Glomerular endothelial cell (primary cell): ENCODE measurements at places on chromosomes 11 and 22.

DNA sequence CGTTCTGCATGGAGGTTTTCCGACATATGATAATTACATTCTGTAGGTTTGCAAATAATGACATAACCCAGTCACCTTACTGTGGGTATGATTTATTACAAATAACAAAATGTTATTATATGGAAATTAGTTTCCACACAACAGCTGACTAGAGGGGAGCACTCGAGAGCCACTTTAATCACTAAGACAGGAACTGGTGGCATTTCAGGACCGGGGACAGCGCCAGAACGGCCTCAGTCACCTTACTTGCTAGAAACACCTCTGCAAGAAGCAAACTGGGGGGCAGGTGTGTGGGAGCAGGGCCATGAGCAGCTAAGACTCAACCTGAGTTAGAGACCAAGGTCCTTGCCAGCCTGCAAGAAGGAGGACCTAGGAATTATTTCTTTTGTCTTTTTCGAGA lies 199.9 kb downstream of the DSCAML1 start:
- no peak for DNase-seq

DNA sequence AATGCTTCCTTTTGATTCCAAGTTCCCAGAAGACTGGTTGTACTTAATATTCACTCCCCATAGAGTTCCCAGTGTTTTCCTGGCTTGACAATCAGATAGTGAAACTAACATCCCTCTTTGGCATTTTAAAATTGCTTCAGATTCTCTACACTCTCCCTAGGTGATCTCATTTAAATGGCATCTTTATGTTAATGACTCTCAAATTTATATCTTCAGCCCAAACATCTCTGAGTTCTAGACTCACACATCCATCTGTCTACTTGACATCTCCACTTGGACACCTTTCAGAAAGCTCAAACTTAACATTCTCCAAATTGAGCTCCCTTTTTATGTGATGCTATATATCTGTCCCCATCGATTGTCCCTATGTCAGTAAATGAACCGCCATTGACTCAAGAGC lies 232.0 kb downstream of the NTM start:
- no peak for DNase-seq

GRCh38 chr11:75239531-75240290 lies 863 bp upstream of the TPBGL start:
- no peak for DNase-seq

DNA sequence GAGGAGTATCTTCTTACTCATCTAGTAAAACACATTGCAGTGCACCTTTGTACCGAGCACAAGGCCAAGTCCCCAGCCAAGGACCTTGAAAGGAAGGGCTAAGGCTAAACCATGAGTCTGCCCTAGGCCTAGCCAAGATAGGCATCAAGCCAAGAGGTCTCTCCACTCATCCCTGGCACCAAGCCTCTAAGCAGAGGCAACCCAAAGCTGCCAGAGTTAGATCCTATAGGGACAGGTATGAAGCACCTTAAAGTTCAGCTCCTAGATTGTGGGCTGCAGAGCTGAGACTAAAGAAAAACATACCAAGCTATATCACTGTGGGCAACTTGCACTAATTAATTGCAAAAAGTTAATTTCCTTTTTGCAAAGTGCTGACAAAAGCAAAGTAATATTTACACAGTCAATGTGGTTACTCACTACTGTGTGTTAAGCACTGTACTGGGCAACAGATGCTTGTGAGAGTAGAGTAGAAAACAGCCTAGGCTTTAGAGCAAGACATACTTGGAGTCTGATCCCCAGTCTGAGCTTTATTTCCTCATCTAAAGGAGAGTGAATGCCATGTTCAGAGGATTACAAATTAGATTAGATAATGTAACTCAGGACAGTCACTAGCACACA lies 7.2 kb downstream of the COA4 start:
- no peak for DNase-seq

DNA sequence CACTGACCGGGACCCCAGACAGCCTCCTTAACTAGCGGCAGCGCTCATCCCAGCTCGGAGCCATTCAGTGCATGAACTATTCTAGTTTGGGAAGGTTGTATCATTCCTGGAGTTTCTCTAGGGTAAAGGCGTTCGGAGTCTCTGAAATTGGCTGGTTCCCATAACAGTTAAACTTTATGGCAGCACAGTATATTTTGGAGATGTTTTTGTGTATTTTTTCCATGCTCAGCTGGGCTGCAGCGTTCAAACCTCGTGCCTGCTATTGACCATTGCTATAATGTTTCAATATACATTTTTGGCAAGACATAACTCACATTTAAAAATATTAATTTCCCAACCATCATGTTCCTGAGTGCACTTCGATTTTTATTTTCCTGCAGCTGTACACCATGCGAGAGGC lies 169.7 kb downstream of the ST3GAL4 start:
- no peak for DNase-seq

DNA sequence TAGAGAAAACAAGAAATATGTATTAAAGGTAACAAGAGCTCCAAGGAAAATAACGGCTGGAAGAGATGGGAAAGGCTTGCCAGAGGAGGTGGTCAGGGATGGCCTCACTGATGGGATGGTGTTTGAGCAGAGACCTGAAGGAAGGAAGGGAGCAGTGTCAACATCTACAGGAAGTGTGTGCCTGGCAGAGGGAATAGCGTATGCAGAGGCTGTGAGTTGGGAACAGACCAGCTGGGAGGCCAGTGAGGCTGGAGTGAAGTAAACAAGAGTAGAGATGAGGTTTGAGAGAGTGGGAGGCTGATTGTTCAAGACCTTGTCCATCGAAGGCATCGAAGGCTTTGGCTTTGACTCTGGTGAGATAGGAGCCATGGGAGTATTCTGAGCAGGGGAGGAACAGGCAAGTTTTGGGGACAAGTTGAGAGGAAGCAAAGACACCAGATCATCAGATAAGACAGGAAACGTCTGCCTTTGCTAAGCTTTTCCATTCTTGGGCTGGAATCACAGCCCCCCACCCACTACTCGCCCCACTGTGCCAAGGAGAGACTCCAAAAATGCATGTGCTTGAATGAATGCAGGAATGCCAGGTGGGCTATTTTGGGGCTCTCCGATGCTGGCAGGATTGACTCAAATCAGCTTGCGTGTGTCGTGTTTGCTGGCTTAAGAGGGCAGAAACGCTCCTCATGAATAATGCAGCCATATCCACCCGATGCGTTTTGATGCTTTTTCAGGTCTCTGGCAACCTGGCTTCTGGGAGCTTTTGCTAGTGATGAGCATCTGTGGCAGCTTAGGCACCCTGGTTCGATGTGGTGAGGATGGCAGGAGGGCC lies 7.2 kb downstream of the SGSM1 start:
- DNase-seq = no peak

DNA sequence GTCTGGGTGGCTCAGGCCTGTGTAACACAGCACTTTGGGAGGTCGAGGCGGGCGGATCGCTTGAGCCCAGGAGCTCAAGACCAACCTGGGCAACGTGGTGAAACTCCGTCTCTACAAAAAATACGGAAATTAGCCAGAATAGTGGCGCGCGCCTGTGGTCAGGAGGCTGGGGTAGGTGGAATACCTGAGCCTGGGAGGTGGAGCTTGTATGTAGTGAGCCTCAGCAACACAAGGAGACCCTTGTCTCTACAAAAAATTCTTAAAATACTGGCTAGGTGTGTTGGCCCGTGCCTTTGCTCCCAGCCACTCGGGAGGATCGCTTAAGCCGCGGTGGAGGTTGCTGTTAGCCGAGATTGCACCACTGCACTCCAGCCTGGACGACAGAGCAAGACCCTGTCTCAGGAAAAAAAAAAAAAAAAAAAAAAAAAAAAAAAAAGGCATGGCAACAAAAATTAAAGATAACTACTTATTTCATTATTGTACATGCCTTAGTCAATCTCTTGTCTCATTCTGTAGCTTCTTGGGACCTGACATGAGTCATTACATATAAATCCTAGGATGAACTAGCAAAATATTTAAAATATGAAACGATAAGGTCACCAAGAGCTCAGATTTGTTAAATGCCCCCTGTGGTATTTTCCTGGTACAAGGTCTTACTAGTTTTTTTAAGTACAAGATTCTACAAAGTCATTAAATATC lies 1.1 kb downstream of the TAF1D start:
- no peak for DNase-seq

DNA sequence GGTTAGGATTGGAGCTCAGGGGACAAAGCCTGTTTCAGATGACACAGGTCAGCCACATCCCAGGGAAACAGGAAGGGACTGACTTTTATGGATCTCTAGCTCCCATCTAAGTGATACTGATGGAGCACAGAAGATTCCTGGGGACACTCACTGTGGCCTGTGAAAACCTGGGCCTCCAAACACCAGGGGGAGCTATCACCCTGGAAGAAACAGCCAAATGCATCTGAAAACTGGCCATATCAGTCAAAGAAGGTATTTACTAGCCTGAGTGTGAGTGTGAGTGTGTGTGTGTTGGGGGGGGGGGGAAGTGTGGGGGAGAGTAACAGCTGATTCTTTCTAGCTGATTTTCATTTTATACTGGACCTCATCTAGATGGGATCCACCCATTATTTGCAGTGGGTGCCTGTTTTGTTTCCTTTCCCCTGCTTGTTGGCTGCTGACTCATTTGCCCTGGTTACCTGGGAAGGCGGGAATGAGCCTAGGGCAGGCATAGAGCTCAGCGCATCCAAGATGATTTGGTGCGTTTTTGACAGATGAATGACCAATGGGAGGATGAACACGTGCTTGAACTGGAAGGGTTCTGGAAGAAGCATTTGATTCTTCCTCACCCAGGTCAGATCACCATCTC lies 284.0 kb downstream of the KIRREL3 start:
- DNase-seq = no peak

DNA sequence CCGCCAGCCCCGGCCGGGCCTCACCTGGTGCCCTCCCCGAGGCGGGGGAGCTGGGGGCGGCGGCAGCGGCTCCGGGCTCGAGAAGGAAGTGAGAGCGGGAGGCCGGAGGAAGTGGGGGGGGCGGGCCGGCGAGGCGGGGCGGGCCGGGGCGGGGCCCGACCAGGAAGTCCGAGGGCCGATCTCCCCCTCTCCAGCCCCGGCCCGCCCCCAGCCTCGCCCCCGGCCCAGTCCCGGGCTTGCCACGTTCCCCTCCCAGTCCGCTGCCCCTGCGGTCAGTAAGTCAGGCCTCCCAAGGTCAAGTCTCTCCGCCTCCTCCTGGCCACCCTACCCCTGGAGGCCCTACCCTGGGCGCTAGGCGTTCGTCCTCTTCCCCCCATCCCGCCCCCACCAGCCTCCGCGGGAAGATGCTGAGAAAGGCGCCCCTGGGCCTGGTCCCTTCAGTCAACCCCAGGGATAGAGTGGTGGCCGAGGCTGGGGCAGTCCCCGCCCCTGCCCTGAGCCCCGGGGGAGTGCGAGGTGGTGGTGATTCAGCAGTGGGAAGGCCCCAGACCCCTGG lies at the start of gene RHOG:
Gene RHOG, minus strand, starts transcription at position 90 of the 556 bp plus-strand sequence. CDS start 12,821 bp downstream, outside the sequence.
- DNase-seq = no peak

DNA sequence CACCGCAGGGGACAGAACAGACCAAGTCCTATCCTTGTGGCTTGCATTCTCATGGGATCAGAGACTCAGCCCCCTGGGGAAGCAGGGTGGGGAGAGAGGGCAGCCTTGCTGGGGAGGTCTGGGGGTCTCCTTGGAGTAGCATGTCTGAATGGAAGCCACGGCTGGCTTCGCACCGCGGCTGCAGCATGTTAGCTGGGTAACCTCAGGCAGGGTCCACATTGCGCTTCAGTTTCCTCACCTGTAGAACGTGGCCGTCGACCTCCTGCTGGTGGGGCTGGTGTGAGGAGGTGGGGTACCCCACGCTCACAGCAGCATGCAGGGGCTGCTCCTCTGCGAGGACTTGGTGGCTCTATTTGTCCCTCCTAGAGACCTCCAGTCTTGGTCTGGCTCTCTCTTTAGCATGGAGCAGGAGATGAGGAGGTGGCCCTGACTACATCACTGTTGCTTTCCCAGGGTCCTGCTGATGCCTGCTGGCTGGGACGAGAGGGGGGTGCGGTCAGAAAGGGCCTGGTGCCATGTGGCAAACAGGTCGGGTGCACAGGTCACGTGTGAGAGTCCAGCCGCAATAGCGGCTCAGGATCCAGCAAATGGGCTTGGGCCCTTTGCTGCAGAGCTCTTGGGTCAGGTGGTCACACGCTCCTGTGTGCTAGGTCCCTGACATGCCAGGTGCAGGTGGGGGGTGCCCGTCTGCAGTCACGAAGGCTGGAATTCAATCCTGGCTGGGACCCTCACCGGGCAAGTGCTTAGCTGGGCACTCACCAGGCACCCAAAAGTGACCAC lies 35.4 kb upstream of the SMIM38 start:
- no peak for DNase-seq

DNA sequence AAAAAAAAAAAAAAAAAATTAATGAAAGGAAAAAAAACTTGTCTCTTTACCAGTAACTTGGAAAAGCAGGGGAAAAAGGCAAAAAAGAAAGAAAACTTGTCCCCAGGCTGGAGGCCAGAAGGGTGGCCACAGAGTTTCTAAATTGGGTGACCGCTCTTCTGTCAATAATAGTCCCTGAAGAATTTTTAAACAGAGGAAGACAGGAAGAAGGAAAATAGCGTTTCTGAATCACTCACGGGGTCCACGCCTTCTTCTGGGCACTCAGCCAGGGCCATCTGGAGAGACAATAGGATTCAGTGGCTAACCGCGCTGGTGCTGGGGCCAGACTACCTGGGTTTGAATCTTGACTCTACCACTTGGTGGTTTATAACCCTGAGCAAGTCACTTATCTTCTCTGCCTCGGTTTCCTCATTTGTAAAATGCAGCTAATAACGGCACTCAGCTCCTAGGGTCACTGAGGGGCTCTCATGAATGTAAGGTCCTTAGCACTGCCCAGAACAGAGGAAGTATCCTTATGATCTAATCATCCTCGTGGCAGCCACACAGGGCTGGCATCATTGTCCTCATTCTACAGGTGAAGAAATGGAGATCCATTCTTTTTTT lies 7.0 kb downstream of the C11orf86 start:
- peak; percentile 68 for DNase-seq

DNA sequence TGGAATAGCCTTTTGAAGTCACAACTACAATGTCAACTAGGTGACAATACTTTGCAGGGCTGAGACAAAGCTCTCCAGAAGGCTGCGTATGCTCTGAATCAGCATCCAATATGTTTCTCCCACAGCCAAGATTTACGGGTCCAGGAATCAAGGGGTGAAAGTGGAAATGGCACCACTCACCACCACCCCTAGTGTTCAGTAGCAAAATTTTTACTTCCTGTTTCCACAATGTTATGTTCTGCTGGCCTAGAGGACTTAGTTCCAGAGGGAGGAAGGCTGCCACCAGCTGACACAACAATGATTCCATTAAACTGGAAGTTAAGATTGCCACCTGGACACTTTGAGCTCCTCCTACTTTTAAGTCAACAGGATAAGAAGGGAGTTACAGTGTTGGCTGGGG lies 68.5 kb upstream of the MPEG1 start:
- no peak for DNase-seq

DNA sequence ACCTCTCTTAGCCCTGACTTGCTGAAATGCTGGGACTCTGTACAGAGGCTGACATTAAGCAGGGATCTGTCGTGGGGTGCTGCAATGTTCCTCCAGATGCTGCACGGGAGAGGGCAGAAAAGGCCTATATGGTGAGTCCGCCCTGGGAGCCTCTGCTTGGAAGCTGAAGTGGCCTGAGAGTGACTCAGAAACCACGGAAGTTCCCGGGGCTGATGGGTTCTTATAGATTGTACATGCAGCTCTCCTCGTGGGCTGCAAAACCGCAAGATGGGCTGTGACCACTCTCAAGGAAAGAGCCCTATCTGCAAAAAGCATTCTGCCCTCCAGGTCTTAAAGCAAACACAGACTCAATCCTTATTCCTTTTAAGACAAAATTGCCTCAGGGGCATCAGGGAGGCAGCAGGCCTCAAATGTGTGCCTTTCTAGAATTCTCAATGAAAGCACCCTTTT lies 5.8 kb upstream of the SLC43A3 start:
- no peak for DNase-seq

GRCh38 chr11:47466201-47466600 lies 17.3 kb upstream of the RAPSN start:
- DNase-seq = peak; percentile 22
